ENCODE measurements at places on chromosomes 1 and 21. TPM values are rescaled to one million over a fixed set of nuclear protein-coding genes. Genes with fewer than 3 reads are reported as not detected.

GBP5 gene
- 0.37 TPM for total RNA-seq

ARHGEF10L gene
- 52.2 TPM for total RNA-seq

DNA sequence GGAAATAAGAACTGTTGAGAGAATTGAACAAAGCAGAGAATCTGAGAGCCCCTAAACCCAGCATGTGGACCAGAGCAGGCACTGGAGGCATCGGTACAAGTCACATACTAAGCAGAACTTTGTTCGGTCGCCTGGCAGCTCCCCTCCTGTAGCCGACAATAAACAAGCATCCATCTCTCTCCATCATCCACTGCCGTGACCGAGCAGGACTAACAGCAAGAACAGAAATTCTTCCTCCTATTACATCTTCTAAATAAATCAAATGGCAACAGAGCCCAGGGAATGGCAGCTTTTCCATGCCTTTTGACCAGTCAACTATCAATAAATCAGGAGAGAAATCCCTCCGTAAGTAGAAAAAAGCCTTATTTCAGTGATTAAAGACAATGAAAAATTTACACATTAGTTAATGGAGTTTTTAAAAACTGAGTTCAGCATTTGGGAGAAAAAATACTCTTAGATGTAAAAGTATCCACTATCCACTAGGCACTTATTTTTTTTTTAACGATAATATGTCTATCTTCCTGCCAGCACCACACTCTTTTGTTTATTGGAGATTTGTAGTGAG is 36.5 kb downstream of the PTPN14 start:
- DNase-seq = no peak

- DNase-seq = no peak
Observed at GRCh38 chr1:17028662-17029188, 17.0 kb upstream of the ATP13A2 start.

- no peak for DNase-seq
Observed at GRCh38 chr1:233982827-233983518, 78.5 kb downstream of the SLC35F3 start.

Measured in right atrium auricular region (tissue), 2 donors.